Left kidney (tissue), 8 donors: ENCODE measurements at places on chromosomes 2 and 18. TPM values are rescaled to one million over a fixed set of nuclear protein-coding genes. Genes with fewer than 3 reads are reported as not detected.

GRCh38 chr2:207467716-207468347 lies 61.9 kb upstream of the CREB1 start:
- no peak for DNase-seq

- peak; percentile 53 for DNase-seq
Observed at GRCh38 chr2:199659207-199659606, 191.8 kb downstream of the FTCDNL1 start.

DNA sequence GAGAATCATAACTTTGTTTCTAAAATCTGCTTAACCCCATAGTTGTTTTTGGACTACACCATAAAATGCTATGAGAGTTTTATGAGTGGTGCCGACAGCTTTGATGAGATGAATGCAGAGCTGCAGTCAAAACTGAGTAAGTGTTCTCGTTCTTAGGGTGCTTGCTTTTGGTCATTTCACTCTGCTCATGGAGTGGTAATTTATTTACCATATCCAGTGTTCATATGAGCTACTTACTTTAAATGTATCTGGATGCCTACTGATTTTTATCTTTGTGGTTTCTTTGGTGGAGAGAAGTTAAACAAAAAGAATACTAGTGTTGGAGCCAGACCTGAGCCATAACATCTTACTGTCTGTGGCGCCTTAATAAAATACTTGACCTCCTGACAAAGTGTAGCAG lies 16.4 kb downstream of the NDC80 start:
- no peak for DNase-seq

The C1QL2 gene
- not detected for polyA plus RNA-seq

DNA sequence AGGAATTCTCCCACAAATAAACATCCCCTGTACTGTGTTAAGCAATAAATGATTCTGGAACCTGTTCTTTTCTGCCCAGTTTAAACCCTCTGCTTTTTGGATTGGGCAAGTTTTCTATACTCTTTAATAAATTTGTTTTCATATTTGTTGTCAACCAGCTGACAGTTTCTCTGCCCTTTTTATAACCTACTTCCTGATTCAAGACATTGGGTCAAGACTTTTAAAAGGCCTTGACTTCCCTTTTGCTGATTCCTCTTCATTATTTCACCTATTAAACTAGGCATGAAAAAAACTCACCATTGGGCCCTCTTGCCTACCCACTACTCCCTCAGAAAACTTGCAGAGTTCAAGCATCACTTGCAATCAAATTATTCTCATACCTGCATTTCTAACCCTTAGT lies 459.5 kb downstream of the ARHGAP15 start:
- no peak for DNase-seq

DNA sequence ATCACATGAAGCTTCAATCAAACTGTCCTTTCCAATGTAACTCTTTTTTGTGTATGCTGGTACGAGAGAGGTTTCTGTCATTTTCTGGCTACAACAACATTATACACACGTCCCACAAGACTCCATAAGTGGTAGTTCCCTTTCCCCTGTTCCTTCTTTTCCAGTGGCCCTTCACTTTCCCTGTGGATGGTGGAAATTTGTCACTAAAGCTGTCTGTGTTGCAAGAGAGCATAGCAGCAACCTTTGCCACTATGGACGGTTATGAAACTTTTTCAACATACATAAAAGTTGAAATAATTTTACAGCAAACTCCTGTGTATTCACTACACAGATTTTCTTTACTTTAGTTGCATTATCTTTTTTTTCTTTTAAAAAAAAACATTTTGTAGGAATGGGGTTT lies 18.7 kb downstream of the DBI start:
- no peak for DNase-seq

- DNase-seq: no peak
Observed at GRCh38 chr2:223908304-223908998, 36.7 kb downstream of the WDFY1 start.
